Muscle of back (tissue), 13 donors: ENCODE measurements at places on chromosomes 11 and 22. TPM values are rescaled to one million over a fixed set of nuclear protein-coding genes. Genes with fewer than 3 reads are reported as not detected.

The MYO7A gene
- 2.8 TPM for polyA plus RNA-seq

The CST6 gene
- not detected for polyA plus RNA-seq

DNA sequence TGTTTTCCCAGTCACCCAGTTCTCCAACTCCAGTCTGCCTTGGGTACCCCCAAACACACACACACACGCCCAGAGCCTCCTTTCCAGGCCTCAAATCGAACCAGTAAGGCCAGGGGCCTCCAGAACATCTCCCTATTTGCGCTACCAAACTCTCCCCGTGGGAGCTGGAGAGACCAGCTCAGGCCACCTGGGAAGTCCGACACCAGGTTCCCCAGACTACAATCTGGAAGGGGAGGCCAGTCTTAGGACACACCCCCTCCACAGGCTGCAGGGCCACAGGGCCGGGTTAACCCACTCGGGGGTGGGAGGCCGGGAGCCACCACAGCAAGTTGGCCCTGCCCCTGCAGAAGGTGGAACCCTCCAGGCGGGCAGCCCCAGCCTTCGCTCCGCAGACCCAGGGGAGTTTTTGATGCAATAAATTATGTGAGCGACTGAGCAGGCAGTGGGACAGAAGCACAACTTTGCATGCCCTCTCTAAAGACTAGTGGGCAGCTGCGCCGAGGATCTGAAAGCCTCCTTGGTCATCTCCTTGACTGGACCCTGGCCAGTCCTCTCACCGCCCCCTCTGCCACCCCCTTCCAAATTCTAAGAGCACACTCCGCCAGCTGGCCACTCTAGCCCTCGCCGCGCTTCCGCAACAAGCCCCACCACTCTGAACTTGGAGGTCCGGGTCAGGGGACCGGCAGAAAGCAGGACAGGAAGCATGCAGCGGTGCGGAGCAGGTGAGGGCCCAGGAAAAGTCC is 2.8 kb downstream of the IGF2 start:
- no peak for DNase-seq

The CD6 gene
- polyA plus RNA-seq, result 1.2 TPM

The CRYAB gene
- polyA plus RNA-seq, result 954 TPM

The EML3 gene
- polyA plus RNA-seq, result 17.3 TPM

- no peak for DNase-seq
Observed at GRCh38 chr11:2766166-2766565, 66.4 kb upstream of the KCNQ1OT1 start.

The OR52H1 gene
- polyA plus RNA-seq, result not detected

DNA sequence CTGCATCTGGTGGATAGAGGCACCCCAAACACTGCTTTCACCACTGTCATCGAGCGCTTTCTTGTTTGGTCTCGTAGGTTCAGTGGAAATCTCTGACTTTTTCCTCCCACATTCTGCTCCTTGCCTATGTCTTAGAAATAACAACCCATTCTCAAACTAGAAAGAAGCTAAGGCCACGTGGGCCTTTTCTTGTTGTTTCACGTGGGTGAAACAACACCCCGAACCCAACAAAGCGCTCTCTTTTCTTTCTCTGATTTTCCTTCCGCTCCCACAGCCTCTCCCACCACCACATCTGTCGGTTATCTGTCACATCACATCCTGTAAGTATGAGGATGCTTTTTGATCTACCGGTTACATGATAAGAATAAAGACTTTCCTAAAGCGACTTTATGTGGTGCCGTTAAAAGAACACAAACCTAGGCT is 77.1 kb downstream of the LINC01488 start:
- DNase-seq, result no peak

The TRPM5 gene
- polyA plus RNA-seq, result not detected

The C1QTNF4 gene
- polyA plus RNA-seq, result 6.2 TPM

DNA sequence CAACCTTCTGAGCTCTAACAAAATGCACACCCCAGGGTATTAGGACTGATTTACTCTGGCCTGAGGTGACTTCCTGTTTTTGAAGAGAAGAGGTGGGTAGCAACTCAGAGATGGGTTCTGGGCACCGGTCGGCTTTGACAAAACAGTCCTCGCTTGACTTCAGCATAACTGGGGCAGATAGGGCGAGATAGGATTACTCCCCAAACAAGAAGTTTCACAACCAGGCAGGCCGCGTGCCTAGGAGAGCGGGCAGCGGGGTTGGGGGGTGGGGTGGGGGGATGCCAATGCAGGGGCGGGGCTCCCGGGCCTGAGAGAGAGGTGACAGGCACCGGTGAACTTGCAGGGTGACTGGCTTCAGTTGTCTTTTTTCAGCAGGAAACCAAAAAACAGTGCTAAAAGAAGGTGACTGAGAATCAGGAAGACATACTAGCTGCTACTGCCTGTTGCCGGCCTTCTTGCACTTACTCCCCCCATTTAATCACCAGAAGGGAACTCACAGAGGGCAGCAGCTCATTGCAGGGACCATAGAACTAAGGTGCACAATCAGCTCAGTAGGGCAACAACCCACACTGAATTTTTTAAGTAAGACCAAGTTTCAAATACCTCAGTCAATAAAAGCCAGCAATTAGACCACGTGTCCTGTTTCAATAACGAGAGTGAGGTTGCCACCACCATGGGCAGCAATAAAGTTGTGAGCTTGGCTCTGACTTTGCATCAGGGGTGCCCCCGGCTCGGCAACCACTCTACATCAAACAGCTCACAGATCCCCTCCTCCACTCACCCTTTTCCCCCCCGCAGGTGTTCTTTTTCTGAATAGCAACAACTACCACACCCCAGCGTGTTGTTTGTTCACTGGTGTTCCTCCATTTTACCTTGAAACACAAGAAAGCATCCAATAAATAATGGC is 37.2 kb upstream of the ETS1 start:
- no peak for DNase-seq

- no peak for DNase-seq
Observed at GRCh38 chr11:45289369-45289768, 3.2 kb upstream of the SYT13 start.

DNA sequence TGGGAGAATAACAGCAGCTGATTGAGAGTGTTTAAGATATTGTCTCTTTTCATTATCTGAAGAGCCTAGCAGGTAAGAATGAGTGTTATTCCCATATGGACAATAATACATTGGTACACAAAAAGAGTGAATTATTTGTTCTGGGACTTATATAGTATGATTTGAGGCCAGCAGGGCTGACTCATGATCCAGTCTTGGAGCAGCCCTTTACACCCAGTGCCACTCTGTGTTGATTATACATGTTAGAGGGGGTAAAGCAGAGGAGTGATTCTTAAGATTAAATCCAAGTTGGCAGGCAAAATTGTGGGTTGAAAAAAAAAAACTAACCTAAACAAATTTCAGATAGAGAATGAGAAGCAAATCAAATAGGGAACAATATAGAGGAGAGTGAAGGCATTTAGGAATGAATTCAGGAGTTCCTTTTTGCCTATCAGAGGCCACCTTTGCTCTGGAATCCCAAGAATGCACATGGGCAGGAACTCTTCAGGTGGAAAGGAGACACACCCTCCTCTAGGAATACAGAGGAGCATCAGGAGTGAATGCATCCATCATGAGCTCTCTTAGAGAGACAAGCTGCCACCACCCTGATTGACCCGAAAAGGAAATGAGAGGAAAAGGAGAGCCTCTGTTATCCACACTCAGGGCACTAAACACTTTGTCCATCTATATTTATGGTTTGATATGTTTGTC is 19.2 kb upstream of the MRGPRX1 start:
- no peak for DNase-seq

- DNase-seq, result no peak
Observed at GRCh38 chr11:60515144-60515855, at the start of gene MS4A13. MS4A13 (plus strand) TSS chr11:60515392; CDS start chr11:60518084, 2,692 bp downstream.

- peak; percentile 73 for DNase-seq
Observed at GRCh38 chr22:44753189-44754042, 1.0 kb downstream of the ARHGAP8 start.
